ENCODE measurements at places on chromosomes 5 and 9.

DNA sequence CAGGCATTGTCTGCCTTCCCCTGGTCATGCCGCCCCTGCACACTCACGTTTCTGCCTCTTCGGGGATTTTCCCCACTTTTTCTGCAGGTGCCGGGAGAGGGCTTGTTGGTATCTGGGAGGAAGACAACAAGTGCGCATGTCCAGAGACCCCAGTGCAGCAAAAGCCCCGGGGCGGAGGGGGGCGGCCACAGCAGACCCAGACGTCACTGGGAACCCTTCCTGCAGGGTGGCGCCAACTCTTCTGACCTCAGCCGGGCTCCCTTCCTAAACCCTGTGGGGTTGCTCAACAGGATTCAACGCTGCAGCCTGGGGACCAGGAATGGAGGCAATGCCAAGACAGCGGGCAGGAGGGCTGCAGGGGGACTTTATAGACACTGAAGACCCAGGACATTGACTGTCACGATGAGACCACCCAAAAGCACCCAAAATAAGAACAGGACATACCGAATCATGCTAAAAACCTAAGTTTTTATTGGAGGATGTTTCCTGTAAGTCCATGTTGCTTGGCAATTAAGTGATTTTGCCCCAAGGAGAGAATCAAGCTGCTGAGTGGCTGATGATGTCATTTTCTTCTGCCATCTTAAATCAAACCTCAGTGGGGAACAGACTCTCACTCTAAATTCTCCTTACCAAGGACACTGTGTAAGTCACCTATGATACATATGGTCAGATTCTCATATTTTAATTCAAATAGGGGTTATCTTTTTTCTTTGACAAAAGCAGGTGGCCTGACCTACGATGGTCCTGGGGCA lies 62.9 kb upstream of the SIMC1 start:
- DNase-seq, result no peak

DNA sequence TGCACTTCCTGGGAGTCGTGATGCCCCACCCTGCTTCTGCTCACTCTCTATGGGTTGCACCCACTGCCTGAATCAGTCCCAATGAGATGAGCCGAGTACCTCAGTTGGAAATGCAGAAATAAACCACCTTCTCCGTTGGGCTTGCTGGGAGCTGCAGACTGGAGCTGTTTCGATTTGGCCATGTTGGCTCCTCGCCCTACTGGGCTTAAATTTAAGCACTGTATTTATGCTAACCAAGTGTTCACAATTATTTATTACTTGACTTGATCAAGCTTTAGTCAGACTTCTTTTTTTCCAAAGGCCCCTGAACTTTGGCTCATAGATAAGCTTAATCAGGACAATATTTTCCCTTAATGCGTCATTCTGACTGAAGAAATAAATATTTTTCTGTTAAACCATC lies 1072.4 kb upstream of the CDH9 start:
- no peak for DNase-seq

GRCh38 chr9:106621313-106622163 lies 241.4 kb upstream of the ZNF462 start:
- peak; percentile 57 for DNase-seq

- peak; percentile 49 for DNase-seq
These were observed 174.6 kb downstream of the ADAMTS6 start for GRCh38 chr5:65307088-65307487.

- DNase-seq, result peak; percentile 51
These were observed 267.9 kb upstream of the PDE4D start for GRCh38 chr5:60161340-60161934.

GRCh38 chr9:87872079-87872624 lies 10.5 kb upstream of the SPATA31E1 start:
- peak; percentile 27 for DNase-seq

GRCh38 chr5:75365740-75366139 lies 28.7 kb downstream of the HMGCR start:
- DNase-seq, result no peak

DNA sequence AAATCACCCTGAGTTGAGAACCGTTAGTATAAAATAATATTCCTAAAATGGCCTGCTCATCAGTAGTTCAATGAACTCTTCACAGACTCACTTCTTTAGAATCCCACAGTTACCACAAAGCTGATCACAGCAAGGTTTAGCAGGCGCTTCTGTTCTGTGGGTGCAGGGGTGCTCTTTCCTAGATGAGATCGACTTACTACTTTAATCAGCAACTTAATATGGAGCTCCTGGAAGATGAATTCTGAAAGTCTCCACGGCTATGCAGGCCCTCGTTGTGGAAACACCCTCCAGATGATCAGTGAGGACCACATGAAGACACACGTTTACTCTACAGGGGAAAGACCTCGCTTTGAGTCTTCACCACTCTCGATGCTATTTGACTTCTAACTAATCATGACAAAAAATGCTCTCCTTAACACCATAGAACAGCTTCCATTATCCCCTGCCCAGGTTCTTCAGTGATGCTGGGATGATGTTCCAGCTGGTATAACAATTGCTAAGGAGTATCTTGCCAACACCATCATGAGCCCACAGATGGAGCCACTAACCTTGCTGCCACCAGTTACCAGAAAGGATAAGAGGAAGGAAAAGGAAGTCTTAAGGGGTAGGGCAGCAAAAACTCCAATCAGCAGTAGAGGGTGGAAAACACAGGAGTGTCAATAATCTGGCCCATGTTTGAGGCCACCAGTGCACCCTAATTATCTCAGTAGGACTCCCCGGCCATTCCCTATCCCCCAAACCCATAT lies 17.9 kb upstream of the GPX8 start:
- no peak for DNase-seq

- DNase-seq, result peak; percentile 39
These were observed at the start of gene C5orf46 for GRCh38 chr5:147906326-147907095. C5orf46 (minus strand) TSS chr5:147906538; CDS start chr5:147906501, 37 bp downstream.

- DNase-seq, result no peak
These were observed 16.4 kb downstream of the MAP3K1 start for GRCh38 chr5:56831773-56832172.

DNA sequence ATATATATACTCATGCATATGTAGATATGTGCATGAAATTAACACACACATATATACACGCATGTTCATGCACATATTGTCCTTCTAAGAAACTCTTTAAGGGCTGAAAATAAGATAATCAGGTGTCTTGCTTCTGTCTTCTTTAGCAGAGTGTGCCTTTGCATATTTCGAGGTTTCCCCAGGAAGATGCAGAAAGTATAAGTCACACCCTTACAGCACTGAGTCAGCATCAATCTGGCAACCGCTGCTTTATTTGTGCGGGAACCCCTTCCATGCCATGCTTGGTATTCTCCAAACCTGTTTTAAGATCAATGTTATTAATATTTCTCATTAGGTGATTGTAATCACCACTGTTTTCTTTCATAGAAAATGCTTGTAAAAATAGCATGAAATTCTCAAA lies 557.9 kb downstream of the CAAP1 start:
- DNase-seq, result peak; percentile 3

DNA sequence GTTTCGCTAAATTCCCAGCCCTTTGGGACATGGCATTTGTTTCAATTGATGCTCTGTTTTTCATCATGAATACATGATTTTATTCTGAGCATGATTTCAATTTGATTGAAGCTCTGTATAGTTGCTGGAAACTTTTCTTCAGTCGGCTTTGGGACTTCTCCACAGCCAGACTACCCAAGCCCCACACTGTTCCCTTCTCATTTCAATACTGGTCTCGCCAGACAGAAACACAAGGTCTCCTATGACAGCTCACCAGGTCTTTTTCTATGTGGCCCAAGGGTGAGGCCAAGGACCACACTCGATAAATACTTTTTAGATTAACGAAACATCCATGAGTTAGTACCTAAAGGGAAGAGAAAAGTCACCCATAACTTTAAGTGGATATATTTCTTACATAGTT lies 132.2 kb downstream of the ARL15 start:
- no peak for DNase-seq

- no peak for DNase-seq
These were observed 138.1 kb downstream of the EMB start for GRCh38 chr5:50302815-50303490.

DNA sequence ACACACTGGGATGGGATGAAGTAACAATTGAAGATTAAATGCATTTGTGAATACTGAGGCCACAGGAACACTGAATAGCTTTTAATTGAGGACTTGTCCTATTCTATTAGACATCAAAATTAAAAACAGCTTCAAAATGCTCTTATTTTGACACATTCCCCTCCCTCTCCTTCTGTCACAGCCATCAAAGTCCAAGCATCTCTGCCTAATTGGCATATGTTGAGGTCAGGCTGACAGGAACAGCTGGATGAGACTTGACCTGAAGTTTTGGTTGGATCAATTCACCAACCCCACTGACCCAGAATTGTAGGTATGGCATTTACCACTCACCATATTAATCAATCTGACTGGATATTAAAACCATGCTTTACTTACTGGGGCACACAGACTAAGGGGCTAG lies 96.3 kb downstream of the PTCH1 start:
- DNase-seq, result no peak

DNA sequence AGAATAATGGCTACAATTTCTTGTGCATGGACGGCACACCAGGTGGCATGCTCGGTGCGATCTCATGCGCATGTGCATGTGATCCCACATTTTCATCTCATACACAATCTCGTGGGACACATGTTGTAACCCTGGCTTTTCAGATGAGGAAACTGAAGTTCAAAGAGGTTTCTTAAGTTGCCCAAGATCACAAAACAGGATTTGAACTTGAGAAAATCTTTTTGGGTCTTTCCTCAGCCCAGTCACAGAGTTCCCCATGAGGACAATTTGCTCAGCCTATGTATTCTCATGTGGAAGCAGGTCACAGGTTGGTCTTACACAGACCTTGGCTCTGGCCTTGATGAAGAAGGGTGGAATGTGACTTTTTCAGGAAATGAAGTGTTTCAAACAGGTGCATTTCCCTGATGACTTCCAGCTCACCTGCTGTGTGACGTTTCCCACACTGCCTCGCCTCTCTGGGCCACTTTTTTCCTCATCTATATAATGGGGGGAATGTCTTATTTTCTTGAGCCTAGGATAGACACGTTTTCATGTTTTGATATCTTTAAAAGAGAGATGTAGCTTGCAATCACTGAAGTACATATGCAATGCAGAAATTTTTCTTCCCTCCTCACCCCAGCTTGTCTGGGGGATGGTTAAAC lies 7.1 kb upstream of the ORM1 start:
- no peak for DNase-seq
